ENCODE measurements at places on chromosomes 5 and 9.

DNA sequence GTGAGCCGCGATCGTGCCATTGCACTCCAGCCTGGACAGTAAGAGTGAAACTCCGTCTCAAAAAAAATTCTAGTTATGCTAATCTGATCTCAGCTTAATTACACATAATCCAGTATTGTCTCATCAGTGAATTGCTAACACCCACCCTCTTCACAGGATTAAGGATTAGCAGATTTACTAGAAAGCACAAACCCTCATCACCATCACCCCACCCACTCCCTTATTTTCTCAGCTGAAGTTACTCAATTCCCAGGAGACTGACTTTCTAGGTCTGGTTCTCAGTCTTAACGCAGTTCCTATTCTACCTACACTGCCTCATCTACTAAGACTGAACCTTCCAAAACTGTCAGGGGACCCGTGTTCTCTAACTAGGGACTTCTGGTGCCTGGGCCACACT, 9.0 kb downstream of the TOR1B start:
- DNase-seq: no peak

GRCh38 chr9:27160636-27161035, 51.6 kb downstream of the TEK start:
- DNase-seq: no peak

GRCh38 chr5:5287419-5287818, 135.1 kb upstream of the ICE1 start:
- no peak for DNase-seq

- DNase-seq: no peak
Measured at GRCh38 chr9:77957652-77958051, 74.0 kb downstream of the GNAQ start.

GRCh38 chr5:114928644-114929462, 240.9 kb downstream of the TRIM36 start:
- DNase-seq: no peak

DNA sequence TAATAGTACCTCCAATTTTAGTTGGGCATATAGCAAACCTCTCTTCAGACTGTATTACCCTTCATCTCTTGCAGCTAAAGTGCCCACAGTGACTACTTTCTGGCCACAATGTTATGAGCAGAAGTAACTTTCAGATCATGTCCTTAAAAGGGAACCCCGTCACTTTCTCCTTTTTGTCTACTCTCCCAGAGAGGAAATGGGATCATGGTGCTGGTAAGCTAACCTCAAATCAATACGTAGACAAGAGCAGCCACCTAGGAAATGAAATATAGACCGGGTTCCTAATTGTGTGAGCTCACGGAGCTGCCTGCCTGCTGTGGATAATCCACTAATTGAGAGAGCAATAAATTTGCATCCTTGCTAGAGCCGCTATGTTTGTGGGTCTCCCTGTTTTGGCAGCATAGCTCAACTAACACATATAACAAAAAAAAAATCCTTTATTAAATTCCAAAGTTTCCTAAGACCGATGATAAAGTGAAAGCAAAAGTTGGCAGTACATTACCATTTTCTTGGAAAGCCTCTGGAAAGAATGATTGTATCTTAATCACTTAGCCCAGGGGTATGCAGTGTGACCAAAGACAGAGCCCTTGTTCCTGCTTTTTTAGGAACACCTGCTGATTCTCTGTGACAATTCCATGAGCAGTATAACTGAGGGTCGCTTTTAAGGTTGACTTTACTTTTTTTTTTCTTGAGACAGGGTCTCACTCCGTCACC, 5.6 kb upstream of the IL7R start:
- no peak for DNase-seq

- no peak for DNase-seq
Measured at GRCh38 chr5:97936231-97936630, 753.2 kb upstream of the RIOK2 start.
